Activated T-helper 2 cell treated with anti-CD3 and anti-CD28 coated beads, Interferon-gamma antibody, Interleukin-2, Interleukin-4, amounts not matched to agents 10 μg/mL and 5 μg/mL and 100 μg/mL, durations not matched to agents 14 hours and 24 hours and 36 hours (primary cell): ENCODE measurements at places on chromosomes 16 and 17.

DNA sequence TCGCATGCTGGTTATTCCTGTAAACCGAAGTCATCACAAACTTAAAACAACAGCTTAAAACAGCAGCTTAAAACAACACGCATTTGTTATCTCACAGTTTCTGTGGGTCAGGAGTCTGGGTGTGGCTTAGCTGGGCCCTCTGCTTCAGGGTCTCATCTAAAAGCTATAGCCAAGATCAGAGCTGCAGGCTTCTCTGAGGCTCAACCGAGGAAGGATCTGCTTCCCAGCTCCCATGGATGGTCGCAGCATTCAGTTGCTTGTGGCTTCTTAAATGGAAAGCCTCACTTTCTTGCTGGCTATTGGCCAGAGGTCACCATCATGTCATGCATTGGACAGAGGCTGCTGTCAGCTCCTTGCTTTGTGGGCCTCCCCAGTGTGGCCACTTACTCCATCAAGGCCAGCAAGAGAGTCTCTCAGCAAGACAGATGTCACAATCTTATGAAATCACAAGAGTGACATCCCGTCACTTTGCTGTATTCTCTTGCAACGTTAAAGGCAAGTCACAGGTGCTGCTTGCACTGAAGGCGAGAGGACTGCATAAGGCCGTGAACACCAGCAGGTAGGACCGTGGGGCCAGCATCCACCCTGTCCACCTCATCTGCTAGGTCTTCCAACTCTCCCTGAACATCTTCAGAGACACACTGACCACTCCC is 117.9 kb upstream of the TNRC6C start:
- DNase-seq: no peak

DNA sequence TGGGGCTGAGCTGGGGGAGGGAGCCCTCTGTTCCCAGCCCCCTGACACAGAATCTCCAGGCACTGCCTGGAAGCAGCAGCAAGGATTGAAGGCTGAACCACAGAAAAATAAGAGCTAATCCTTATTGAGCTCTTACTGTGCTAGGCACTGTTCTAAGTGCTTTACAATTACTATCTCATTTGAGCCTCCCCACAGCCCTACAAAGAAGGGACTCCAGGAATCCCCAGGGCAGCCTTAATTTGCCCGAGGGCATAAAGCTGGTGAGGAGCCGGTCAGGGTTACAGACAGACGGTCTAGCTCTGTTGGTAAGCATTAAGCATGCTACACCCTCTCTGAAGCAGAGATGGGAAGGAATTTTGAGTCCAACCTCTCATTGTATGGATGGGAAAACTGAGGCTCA is 7.0 kb downstream of the SAMD14 start:
- no peak for DNase-seq

DNA sequence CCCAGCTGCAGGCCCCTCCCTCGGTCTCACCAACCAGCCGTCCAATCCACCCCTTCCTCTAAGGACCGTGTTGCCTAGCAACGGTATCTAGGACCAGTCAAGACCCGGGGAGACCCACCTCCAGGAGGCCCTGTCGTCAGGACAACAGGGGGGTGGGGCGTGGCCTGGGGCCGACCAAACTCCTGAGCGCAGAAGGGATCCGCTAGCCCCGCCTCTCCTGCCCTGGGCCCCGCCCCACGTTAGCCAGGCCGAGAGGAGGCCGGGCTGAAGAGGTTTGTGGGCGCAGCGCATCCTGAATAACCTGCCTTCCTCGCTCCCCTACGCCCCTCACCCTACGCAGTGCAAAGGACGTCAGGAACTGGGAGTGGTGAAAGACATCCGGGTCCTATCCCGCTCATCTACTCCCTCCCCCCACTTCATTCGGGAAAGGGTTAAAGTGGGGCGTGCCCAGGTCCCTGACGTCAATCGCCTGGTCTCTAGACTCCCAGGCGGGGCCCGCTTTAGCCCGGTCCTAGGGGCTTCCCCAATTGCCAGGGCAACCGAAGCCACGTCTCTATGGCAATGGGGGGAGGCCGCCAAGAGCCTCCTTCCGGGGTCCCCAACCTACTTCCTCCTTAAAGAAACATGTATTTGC is 14.7 kb downstream of the DLG4 start:
- peak; percentile 89 for DNase-seq

DNA sequence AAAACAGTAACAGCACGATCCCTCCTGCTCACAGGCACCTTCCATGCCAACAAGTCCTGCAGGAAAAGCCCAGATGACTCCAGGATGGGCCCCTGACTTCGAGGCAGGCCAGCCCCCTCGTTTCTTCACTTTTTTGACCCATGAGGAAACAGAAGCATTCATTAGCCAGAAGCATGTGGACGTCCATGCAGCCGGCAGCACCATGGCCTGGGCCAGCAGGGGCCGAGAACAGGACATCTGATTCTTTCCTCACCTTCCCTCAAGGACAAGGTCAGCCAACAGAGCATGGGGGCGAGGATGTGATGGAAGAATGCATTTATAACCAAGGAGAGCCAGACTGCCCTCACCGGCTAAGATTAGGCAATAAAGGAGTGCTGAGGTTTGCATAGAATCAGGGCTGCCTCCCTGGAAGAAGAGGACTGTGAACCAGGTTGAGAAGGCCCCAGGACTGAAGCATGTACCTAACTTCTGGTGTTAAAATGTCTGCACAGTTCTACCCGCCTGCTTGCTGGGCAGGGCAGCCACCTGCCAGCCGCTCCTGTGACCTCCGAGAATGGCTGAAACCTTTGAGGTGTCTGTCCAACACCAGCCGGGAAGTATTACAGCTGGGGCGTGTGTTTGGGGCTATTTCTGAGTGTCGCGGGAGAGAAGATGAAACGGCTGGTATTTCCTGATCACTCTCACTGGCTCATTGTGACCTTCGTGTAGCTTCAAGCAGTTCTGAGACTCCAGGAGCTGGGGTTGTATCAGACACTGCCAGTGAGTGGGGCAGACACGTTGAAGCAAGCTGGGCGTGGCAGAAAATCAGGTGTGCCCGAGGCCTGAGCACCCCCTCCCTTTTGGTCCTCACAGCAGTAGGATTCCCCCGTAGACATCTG is 94.0 kb upstream of the TNRC6C start:
- DNase-seq: no peak

DNA sequence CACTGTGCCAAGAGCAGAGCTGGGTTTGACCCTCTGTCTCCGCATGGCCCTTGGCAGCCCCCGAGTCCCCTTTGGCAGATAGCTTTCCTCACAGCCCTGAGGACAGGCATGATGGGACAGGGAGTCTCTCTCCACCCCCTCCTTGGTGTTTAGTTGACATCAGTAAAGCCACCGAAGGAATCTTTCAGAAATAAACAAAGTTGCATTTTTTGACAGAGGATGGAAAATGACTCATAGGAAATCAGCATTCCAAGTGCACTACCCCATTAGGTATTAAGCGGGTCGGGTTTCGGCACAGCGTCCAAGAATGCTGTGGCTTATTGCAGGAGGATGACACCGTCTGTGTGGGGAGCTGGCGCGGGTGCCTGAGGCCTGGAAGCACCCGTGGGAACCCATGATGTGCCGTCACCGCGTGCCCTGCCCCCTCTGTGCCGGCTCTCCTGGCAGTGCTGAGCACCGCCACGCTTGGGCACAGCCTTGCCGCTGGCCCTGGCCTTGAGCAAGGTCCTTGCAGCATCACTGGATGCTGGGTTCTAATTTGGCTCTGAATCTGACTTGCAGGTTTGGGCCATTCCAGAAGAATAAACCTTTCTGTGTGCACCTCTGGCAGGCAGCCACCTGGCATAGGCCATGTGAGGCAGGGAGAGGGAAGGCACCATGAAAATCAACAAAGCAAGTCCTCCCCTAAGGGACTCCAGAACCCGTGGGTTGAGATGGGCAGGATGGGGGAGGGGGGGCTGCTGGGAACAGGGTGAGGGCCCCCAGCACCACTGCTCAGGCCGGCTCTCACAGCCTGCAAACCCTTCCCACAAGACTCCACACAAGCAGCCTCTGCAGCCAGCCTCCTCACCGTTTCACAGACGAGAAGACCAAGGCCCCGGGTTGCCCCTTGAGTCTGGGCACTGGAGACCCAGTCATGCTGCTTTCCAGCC is 50.5 kb upstream of the ZNF469 start:
- DNase-seq: no peak

- DNase-seq: no peak
Measured at GRCh38 chr17:53516636-53517035, 306.1 kb upstream of the KIF2B start.

DNA sequence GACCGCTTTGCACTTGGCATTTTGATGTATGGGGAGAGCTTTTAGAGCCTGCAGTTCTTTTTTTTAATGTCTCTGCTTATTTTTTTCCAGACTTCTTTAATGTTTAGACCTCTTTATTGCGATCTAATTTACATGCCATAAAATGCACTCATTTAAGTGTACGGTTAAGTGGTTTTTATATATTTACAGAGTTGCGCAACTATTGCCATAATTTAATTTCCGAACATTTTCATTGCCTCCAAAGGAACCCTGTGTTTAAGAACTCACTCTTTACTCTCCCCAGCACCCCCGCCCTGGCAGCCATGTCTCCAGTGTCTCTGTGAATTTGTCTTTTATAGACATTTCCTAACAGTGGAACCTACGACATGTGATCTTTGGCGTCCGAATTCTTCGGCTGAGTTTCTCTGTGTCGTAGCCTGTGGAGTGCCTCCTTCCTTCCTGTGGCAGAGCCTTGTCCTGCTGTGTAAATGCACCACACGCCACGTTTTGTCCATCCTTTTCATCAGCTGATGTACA is 24.0 kb downstream of the ZNF750 start:
- DNase-seq: no peak

DNA sequence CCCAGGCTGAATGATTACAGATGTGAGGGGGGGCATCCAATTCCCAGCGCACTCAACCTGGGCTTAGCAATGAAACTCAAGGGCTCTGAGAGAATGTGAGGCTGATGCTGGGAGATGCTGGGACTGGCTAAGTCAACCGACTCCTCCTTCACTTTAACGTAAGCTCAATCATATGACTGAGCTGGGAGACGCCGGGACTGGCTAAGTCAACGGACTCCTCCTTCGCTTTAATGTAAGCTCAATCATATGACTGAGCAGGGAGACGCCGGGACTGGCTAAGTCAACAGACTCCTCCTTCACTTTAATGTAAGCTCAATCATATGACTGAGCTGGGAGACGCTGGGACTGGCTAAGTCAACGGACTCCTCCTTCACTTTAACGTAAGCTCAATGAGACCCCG is 179.4 kb downstream of the VPS53 start:
- DNase-seq: no peak

DNA sequence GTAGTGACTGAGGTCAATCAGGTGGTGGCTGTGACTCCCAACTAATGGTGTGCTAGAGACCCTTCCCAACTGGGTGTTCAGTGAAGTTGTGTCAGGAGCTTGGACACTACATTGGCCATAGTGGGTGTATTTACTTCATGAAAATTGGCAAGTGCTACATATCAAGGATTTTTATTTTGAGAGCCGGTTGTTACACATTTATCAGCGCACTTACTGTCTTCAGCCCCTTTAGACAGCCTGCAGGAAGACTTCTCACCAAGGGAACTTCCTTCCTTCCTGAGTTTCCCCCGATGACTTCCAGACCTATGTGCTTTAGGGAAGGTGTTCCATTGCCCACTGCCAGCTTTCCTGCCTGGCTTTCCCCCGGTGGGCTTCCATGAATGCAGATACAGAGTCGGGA is 261.2 kb downstream of the CBLN1 start:
- no peak for DNase-seq

DNA sequence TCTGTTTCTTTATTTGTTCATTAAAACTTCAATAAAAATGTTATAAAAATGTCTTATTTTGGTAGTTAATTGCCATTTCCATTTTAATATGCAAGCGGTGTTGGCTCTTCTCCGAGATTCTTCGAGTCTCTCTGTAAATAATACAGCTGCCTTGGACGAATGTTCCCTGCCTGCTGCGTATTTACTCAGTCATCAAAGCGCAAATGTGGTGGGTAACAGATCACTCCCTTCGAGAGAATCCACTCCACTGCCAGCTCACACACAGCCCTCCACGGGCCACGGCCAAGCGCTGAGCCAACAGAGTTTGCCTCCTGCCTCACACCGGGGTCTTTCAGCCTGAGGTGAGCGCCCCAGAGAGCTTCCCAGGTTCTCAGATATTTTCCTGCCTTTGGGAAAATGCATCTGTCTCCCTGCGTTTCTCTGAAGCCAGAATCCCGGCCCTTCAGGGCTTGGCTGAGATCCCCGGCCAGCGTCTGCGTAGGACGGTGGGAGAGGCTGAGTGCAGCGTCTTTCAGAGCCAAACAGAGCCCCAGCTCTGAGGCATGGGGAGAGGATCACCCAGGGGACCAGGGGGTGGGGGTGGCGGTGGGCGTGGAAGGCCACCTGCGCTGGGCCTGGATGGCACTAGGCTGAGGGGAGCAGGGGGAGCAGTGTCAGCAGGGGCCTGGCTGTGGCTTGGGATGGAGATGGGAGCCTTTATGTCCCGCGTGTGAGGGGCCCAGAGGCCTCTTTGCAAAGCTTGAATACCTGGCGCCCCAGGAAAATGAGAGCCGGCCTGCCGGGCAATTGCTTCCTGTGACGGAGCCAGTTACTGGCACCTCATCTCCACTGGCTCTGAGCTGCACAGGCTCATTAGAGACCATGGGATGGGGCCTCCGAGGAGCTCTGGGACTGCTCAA is 248.7 kb downstream of the RBFOX3 start:
- DNase-seq: no peak

DNA sequence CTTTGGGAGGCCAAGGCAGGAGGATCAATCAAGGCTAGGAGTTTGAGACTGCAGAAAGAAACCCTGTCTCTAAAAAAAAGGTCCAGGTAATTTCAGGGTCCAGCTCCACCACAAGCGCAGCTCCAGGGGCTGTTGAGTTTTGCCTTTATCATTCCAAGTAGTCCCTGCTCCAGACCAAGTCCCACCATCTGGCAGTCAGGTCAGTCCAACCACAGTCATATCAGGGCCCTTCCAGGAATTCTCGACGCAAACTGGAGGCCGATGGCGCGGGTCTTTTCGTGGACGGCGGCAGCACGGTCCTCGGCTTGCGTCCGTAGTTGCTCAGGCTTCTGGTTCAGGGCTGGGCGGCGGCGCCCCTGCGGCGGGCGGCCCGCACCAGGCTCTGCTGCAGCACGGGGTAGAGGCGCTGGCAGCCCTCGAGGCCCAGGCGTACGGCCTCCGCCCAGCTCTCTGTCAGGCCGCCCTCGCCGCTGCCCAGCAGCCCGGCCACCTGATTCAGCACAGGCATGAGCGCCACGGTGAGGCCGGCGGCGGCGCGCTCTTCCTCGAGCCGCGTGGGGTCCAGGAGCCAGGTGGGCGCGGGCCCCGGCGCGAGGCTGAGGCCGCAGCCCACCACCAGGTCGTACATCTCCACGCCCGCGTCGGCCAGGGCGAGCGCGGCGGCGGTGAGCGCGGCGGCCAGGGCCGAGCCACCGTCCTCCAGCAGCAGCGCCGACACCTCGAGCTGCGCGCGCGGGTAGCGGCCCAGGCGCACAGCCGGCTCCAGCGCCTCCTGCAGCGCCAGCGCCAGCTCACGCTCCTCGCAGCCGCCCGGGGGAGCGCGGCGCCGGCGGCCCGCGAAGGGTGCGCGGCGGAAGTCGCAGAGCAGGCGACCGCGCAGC is 752 bp downstream of the EXOSC6 start:
- DNase-seq: peak; percentile 28

DNA sequence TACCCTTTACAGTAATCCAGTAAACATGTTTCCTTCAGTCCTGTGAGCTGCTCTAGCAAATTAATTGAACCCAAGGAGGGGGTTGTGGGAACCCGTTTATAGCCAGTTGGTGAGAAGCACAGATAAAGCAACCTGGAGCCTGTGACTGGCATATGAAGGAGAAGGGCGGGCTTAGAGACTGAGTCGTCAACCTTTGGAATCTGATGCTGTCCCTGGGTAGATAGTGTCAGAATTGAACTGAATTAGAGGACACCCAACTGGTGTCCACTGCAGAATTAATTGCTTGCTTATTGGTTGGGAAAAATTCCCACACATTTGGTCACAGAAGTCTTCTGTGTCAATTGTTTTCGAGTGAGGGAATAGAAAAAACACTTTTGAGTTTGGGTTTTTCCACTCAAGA is 12.8 kb upstream of the RSKR start:
- no peak for DNase-seq
